GM03348 (cell line): ENCODE measurements at places on chromosomes 6 and 20.
A peak's percentile ranks its signal among the peaks of the same experiment; 100 is the strongest.

- no peak for DNase-seq
Observed at GRCh38 chr20:4793183-4793582, 71.5 kb downstream of the PRND start.

DNA sequence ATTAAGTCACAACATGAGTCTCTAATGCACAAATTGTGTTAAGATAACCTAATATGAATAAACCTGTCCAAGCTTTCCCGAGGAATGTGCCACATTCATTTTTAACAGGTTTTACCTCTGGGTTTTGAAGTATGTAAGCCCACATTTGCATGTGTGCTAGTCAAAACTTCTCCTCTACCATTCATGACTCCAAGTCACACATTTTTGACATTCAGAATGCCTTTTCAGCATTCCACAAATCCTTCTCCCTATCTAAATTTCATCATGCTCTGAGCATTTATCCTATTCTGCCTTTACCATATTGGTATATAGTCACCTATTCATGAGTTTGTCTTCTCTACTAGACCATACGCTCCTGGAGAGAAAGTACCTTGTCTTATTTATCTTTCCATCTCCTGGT lies 56.5 kb downstream of the ADGRF5 start:
- DNase-seq = no peak

- DNase-seq = peak; percentile 97
Observed at GRCh38 chr6:35318196-35319171, 20.9 kb downstream of the DEF6 start.

GRCh38 chr6:63805808-63806572 lies 170.4 kb downstream of the PHF3 start:
- DNase-seq = peak; percentile 51

DNA sequence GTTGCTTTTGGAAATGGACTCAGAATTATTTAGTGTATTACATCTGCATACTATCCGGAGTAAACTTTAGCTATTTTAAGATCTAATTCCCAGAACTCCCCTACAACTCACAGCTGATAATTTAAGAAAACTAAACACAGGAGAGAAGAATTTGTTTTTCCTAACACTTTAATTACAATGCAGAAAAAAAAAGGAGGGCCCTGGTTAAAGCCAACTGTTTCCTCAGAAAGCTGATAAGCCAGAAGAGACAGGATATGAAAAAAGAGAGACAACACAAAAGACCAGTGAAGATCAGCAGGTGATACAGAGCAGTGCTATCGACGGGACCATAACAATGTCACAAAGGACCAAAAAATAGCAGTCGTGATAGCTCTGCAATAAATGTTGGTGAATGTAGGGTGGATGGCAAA lies 5.8 kb downstream of the IFNGR1 start:
- no peak for DNase-seq

GRCh38 chr6:30689985-30690384 lies 799 bp downstream of the NRM start:
- DNase-seq = no peak

DNA sequence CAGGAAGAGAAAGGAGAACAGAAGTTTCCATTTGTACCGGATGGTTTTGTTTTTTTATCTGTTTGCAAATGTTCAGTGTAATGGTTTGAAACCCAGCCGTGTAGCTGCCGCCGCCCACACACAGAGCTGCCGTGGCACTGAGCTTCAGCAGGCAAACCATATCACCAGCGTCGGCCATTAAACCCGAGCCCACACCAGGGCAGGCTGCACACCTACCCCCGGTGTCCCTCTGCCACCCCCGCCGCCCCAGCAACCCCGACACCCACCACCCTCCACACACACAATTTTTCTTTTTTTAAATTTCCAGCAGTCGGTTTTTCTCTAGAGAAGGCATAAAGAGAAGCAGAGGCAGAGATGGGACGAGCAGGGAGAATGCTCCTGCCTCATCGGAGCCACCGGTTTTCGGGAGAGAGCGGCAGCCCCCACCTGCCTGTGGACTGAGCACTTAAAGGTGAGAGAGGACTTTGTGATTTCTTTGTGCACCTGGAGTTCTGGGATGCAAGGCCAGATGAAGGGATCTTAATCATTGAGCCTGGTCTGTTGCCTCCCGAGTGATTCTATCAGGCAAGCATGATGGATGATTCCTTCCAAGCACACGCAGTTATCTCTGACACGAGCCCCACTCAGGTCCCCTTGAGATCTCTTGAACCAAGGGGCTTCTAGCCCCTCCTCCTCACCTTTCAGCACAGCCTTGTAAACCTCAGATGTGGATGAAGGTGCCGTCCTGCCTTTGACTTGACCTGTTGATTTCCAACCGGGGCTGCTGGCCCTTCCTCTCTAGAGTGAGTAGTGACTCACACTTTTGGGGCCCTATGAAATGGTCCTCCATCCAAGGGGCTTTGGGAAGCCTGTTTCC lies 17.5 kb upstream of the ZNF831 start:
- DNase-seq = no peak
